ENCODE measurements at places on chromosomes 1 and 21.

DNA sequence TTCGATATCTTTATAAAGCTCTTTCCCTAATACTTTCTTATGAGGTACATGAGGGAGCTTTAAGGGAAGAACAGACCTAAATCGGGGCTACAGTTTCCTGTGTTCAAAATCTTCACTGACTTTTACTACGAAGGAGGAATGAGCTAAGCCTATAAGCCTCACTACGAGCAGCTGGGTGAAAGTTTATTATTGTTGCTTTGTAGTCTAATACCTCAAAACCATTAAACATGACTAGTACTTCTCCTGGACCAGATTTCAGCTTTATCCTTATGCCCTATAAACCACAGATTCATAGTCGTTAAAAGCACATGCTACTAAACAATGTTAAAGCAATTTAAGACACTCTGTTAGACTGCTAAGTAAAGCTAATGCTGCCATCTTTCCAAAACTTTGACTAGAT is 30.2 kb downstream of the NDC1 start:
- no peak for DNase-seq

DNA sequence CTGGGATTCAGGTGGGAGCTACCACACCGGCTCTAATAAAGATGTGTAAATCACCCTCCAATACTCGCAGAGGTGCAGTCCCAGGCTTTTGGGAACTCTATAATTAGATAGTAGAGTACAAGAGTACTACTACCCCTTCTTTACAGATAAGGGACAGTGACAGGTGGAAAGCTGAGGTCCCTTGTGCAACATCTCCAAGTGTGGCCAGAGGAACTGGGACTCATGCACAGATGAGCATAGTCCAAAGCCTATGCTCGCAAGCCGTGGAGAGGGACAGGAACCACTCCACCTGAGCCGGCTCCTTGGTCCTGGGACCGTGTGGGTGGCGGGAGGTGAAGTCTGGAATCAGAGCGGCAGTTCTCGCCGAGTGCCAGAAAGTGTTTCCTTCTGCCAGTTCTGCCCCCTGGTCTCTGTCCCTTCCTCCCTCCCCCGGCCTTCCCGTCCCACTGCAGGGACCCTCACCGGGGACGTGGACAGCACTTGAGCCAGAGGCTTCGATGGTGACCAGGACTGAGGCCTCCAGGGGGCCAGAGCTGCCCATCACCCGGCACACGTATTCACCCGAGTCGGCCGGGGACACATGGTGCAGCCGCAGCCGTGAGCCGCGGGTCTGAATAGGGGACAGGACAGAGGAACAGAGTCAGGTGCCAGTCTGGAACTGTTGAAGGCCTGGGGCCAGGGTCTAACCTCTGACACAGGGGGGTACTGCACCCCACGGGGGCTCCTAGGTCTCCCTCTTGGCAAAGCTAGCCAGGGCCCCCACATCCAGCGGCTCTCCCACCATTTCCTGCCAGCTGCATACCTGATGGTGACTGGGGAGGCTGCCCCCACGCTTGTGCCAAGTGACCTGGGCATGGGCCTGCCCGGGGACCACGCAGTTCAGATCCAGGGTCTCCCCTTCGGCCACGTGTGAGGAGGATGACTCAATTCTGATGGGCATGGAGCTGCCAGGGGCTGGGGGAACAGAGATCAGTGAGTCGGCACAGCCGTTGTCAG is 33.9 kb downstream of the LDLRAD2 start:
- no peak for DNase-seq

GRCh38 chr1:94529416-94529815 is 12.1 kb downstream of the F3 start:
- no peak for DNase-seq

DNA sequence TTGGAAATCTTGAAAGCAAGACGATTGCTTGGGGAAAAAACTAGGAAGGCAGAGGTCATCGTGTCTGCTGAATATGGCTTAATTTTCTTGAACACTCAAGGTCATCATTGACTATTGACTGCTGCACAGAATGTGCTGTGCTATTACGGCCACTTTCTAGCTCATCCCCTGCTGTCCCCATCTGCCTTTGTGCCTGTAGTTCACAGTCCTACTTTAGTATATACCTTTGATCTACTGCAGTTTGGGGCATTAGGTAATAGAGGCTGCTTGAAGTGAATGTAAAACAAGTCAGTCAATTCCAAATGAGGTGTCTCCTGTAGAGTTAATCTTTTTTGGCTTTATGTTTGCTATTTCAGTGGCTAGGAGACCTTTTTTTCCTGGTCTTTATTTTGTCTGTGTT is 8.3 kb downstream of the RAB4A start:
- DNase-seq = no peak

DNA sequence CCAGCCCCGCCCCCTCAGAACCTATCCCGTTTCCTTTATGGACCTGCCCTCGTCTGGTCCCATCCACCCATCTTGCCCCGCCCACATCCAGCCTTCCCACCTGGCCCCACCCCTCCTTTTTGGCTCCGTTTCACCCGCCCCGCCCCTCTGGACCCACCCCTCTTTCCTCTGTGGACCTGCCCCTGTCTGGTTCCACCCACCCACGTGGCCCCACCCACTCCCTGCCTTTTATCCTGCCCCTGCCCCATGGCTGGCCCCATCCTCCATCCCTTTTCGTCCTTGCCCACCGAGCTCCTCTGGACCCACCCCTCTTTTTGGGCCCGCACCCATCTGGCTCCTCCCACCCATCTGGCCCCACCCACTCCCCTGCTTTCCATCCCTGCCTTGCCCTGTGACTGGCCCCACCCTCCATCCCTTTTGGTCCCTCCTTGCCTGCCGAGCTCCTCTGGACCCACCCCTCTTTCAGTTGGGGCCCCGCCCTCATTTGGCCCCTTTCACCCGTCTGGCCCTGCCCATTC is 177.3 kb downstream of the CAMTA1 start:
- peak; percentile 80 for DNase-seq

- DNase-seq = no peak
Measured at GRCh38 chr21:33544451-33545195, 1.8 kb downstream of the SON start.

- DNase-seq = no peak
Measured at GRCh38 chr1:25537153-25537831, 6.1 kb upstream of the LDLRAP1 start.

GRCh38 chr1:118984722-118985639 is 3.2 kb downstream of the TBX15 start:
- no peak for DNase-seq

DNA sequence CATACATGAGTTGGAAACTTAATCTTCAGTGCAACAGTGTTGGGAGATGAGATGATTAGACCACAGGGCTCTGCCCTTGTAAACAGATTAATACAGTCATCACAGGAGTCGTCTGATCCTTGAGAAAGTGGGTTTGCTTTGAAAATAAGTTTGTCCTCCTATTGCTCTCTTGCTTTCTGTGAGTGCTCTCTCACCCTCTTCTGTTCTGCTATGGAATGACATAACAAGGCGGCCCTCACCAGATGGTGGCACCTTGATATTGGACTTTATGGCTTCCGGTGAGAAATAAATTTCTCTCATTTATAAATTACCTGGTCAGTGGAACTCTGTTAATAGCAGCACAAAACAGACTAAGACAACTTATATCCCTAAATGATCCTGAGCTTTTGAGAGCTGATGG is 353.6 kb downstream of the BRINP3 start:
- DNase-seq = no peak

All from common myeloid progenitor, CD34-positive (primary cell).